ENCODE measurements at places on chromosomes 7 and 10.
A peak's percentile ranks its signal among the peaks of the same experiment; 100 is the strongest.

- no peak for DNase-seq
These were observed 3.5 kb upstream of the GHITM start for GRCh38 chr10:84135836-84136235.

DNA sequence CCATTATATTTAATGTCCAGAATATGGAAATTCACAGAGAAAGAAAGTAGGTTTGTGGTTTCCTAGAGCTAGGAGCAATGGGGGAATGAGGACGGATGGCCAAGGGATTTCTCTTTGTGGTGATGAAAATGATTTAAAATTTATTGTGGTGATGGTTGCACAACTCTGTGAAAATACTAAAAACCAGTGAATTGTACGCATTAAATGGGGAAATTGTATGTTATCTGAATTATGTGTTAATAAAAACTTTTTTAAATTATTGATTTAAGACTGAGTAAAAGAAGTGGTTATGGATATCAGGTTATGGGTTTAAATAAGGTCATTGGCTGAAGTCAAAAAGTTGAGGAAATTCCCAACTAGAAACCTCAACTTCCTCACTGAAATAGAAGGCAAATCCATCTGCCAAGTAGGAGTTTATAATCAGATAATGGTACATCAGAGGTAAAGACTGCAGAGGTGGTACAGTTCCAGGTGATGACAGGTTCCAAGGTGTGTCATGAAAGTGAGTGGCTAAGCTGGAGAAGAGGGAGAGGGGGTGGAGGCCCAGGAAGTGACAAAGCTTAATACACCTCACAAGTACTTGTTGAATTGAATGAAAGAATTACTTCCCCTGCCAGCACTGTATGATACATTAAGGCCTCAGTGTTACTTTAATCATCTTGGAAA lies 68.9 kb upstream of the CCDC71L start:
- DNase-seq = peak; percentile 39

- no peak for DNase-seq
These were observed 32.6 kb upstream of the PDK4 start for GRCh38 chr7:95628831-95629439.

- DNase-seq = peak; percentile 52
These were observed 101.0 kb upstream of the AGR3 start for GRCh38 chr7:16982640-16983350.

DNA sequence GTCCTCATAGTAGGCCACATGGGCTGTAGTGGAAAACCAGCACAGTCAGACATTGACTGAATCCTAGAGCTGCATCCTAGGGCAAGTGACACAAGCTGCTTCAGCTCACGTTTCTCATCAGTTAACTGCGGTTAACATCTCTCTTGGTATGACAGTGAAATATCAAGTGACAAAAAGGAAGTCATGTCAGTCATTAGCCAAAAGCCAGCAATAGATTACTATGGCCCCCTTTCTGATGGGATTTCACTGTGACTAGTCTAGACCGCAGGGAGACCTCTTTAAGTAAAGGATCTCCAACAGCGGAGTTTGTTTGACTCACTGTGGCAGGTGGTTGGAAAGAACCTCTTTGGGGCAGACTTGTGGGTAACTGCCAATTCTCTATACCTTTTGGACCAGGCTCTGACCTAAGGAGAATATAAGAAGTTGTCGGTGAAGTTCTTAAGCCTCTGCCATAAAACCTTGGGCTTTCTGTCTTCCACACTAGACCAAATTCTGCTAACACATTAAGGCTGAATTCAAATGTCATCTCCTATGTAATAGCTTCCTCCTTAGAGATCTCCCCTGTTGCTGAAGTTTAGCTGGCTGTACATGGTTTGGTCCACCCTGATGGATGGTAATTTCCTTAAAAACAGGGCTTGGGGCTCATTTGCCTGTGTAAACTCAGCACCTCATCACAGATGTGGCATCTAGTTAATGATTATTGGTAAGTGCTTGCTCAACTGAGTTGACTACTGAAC lies 115.3 kb downstream of the SGMS1 start:
- DNase-seq = no peak

DNA sequence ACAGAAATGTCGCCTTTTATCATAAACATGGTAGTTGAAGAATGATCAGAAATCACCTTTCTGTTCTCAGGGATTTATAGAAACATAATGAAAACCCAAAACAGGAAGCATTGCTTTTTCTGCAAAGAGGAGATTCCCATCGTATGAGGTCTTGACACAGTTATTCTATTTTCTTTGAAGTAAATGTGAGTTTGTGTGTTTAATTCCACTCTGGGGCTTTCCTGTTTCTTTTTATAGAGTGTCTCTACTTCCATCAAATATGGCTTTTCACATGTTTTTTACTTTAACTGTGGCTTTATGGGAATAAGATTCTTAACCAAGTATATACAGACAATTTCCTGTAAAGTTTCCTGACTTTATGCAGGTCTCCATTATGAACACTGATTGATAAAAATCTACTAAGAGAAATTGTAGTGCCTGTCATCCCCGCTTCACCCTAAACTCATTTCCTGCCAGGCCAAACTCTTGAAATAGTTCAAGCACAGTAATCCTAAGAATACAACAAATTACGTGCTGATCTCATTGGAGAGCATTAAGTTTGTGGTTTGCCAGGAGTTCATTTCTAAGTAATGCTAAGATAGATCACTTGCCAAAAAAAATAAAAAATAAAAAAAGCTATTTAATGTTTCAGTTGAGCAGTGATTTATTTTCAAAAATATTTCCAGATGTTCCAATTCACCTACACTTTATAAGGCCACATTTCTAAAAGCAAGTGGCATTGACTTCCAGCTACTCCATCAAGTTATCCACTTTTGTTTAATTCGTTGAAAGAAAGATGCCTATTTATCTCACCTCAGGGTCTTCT lies 52.2 kb upstream of the SEC61G start:
- DNase-seq = peak; percentile 89

- peak; percentile 3 for DNase-seq
These were observed 88.9 kb downstream of the GTF2IRD1 start for GRCh38 chr7:74542558-74543117.

- no peak for DNase-seq
These were observed 17.3 kb downstream of the VWDE start for GRCh38 chr7:12386313-12386740.

GRCh38 chr7:100832281-100832633 lies 4.9 kb upstream of the EPHB4 start:
- DNase-seq = no peak

- peak; percentile 86 for DNase-seq
These were observed 47.3 kb downstream of the LRRN3 start for GRCh38 chr7:111138193-111138569.

- peak; percentile 72 for DNase-seq
These were observed 642.1 kb downstream of the PARD3 start for GRCh38 chr10:34172936-34173533.

DNA sequence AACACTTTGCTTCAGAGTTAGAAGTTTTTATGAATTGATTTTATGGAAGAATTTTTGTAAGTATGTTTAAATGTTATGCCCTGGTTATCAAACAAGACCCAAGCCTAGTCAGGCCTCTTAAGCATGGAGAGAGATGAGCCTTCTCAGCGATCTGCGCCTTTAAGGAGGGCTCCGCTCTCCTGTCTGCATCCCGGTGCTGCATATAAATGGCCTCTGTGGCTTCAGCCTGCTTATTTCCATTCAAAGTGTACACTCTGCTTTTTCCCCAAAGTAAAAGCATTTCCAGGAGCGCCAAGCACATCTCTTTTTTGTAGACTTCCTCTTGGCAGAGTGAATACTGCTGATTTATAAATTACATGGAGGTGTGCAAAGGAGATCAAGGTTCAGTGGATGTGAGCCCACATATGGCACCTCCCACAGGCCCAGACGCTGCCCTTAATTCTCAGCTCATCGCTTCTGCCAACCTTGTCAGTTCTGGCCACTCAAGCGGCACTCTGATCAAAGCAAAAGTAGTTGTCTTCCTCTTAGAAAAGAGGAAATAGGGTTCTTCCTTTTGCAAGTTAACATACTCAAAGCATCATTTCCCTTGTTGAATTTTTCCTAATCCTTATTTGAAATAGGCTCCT lies 70.0 kb upstream of the SFMBT2 start:
- no peak for DNase-seq

- no peak for DNase-seq
These were observed 24.5 kb downstream of the ZNF777 start for GRCh38 chr7:149436358-149436757.

GRCh38 chr10:14583252-14583651 lies 191.4 kb downstream of the FAM107B start:
- no peak for DNase-seq

GRCh38 chr10:79627075-79627474 lies 16.3 kb downstream of the SFTPA1 start:
- DNase-seq = no peak

DNA sequence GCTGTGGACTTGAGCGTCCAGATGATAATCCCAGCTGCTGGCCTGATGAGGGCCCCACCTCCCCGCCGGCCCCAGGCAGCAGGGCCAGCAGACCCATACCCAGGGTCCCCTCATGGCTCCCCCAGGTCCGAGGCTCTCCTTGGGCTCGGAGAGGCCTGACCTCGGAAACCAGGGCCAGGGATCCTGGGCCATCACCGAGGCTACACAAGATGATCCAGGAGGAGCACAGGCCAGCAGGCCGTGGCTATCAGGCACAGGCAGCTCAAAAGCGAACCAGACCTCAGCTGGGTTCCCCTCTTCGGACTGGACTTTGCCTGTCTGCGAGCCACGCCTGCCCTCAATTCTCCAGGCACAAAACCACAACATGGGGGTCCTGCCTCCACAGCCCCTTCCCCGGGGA lies 17.4 kb downstream of the PDGFA start:
- DNase-seq = no peak

GRCh38 chr10:116688741-116689495 lies 53.4 kb downstream of the HSPA12A start:
- DNase-seq = no peak

- DNase-seq = no peak
These were observed 1104.2 kb upstream of the LRRN3 start for GRCh38 chr7:109986701-109987100.

- peak; percentile 38 for DNase-seq
These were observed 106.7 kb downstream of the SNX10 start for GRCh38 chr7:26398427-26398755.

- DNase-seq = no peak
These were observed 434.8 kb upstream of the MKI67 start for GRCh38 chr10:128560993-128561392.

DNA sequence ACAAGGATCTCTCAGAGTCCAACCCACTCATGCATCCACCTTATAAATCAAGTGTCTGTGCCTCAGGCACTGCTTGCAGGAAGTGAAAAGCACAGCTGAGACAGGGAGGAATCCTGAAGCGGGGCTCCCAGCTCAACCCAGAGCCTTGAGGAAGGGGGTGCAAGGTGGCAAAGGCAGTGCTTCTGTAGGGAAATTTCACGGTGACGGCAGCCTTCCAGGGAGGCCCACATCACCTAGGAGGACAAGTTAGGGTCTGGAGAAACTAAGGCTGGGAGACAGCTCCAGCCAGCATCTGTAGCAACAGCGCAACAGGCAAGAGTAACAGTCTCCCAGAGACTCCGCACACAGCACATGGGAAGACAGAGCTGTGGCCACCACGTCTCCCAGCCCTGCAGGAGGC lies 2.7 kb downstream of the AOC1 start:
- DNase-seq = no peak

DNA sequence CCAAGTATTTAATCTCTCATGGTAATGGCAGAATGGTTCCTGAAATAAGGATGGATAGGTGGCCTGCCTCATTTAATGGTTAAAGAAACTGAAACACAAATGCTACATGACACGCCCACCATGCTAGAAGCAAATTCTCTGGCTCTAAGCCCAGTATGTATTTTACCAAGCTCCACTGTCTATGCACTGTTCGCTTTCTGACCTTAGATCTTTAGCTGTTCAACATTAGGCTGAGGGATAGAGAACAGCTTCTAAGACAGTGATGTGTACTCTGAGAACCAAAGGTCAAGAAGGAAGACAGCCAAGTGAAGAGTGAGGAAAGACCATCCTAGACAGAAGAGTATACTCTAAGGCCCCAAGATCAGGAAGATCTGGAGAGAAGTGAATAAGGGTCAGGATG lies 26.6 kb downstream of the FAM3C start:
- DNase-seq = peak; percentile 51

DNA sequence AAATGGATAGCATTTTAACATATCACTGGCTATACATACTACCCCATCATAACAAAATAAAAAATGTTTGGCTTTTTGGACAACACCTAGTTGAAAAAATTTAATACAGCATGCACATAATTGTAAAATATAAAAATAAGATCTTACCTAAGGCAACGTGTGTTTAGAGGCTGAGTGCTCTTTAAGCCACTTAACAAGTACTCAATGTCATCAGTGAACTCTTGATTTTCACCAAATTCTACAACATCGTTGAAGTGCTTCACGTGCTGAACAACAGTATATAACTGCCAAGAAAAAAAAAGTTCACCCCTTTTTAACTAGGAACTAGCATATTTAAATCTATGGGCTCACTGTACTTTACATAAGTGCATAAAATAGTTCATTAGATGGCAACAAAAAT lies 49.5 kb downstream of the WAPL start:
- no peak for DNase-seq

DNA sequence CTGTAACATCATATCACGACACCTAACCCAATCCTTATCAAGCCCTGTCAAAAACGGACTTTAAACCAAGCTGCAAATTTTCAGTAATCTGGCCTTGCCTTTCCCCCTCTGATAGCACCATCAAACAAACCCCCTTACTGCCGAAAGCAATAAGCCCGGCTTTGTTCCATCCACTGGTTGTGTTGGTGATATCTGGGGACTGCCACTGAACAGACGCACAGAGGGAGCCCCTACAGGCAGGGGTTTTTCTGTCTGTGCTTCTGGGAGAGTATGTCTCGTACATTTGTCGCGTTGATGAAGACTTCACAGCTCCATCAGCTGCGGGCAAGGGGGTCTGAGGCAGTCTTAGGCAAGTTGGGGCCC lies 550 bp upstream of the PLAU start:
- no peak for DNase-seq

- peak; percentile 39 for DNase-seq
These were observed 146.6 kb downstream of the REEP3 start for GRCh38 chr10:63667596-63668480.

- DNase-seq = no peak
These were observed 87.7 kb downstream of the NKX6-2 start for GRCh38 chr10:132698211-132698751.

- DNase-seq = no peak
These were observed 13.2 kb upstream of the NMT2 start for GRCh38 chr10:15181576-15182156.

GRCh38 chr7:2172311-2173188 lies 60.2 kb downstream of the MAD1L1 start:
- peak; percentile 95 for DNase-seq

- no peak for DNase-seq
These were observed 454.4 kb downstream of the GATA3 start for GRCh38 chr10:8508882-8509281.

DNA sequence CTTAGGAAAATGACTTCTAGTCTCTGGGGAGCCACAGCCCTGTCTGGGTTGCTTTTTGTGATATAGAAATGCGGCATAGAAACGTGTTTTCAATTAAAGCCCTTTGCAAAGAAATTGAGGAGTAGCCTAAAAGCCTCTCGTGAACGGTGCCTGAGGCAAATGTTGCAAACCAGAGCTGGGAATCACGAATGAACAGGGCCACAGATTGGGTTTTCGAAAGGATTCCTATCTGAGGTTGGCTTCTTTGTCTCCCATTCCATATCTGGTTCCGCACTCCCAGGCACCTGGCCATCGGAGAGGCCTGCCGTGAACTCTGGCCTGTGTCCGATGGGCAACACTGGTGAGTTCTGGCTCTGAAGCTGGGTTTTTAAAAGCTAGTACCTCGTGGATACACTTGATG lies 221.6 kb downstream of the TCF7L2 start:
- no peak for DNase-seq

Measured in fibroblast of skin of right biceps (primary cell).